Kidney tubule cell (primary cell): ENCODE measurements at places on chromosomes 1 and 21.

DNA sequence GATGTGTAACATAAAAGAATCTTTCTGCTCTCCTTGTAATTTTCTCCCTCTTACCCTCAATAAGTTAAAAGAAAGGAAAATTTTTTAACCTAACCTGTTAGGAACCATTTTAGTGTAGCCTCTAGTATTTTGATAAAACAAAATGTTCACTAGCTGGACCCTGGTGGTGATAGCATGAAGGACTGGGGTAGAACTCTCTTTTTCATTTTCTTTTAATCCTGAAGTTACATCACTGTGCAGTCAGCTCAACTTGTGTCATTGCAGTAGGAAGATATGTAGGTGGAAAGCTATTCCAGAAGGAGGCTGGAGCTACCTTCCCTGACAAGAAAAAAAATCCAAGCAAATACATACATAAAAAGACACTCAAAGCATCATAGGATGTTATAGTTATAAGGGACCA lies 39.3 kb downstream of the NFIA start:
- DNase-seq = no peak

GRCh38 chr1:111978695-111979094 lies 10.8 kb downstream of the KCND3 start:
- no peak for DNase-seq

DNA sequence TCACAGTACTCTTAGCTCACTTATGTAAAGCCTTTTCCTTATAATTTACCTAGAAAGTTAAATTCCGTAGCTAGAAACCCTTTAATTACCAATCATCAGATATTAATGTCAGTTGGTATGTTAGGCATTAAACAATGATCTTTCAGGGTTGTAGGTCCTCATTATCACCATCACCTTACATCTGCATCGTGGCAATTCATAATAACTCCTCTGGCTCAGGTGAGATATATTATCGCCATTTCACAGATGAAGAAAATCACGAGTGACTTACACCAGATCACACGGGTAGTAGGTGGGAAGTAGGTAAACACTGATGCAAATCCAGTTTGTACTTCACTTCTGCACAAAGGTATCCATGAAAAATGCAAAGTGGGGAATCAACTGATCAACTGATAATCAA lies 639 bp downstream of the NUP133 start:
- no peak for DNase-seq

- peak; percentile 67 for DNase-seq
Observed at GRCh38 chr1:6052543-6053205, 7.0 kb downstream of the KCNAB2 start.

DNA sequence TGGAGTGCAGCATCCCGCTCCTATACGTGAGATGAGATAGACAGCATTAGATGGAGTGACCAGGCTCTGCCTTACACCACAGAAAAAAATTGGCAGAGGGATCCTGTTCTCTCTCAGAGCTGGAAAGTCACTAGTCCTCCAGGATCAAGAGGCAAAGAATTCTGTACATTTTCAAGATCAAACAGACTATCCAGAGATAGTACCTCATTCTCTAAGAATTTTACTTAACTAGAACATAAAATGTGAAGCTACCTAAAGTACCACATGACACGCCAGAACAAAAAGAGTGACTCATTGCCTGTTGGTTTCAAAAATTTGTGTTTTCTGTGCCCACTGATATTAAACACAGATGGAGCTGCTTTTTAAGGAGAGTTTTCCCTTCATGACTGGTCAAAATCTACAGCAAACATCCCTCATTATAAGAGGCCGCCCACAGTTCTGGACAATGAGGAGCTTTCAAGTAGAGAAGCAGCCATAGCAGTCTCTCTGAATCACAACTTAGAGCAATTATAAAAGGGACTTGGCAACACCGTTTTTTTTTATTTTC lies 32.3 kb downstream of the CD160 start:
- DNase-seq = peak; percentile 51

GRCh38 chr1:150141452-150141851 lies 8.3 kb upstream of the PLEKHO1 start:
- DNase-seq = no peak

GRCh38 chr1:190478149-190479049 lies 735 bp upstream of the BRINP3 start:
- DNase-seq = peak; percentile 49

- DNase-seq = no peak
Observed at GRCh38 chr1:3160647-3161145, 91.7 kb downstream of the PRDM16 start.

DNA sequence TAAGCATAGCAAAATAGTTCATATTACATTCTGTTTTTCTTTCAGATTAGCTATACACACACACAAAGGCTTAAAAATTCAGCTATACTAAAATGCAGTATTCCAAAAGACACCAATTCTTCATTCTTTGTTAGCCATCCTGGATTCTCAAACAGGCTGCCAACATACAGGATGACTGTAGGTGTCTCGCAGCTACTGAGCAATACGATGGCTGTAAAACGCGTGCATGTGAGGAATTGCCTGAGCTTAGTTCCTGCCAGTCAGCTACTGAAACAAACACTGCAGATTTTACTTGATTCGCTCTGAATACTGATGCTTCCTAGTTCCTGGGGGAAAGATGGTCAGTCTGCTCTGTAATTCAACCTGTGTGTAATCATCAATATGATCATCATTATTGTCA lies 24.7 kb upstream of the HMGN1 start:
- DNase-seq = peak; percentile 55

GRCh38 chr1:217089361-217090014 lies 366.3 kb upstream of the ESRRG start:
- DNase-seq = peak; percentile 78
